ENCODE measurements at places on chromosomes 4 and X.

GRCh38 chrX:69177511-69178162 lies 12.4 kb upstream of the PJA1 start:
- DNase-seq = no peak

GRCh38 chrX:134236626-134237614 lies at the start of gene CCDC160:
Gene CCDC160, plus strand, starts transcription at chrX:134237182. Its CDS starts 7,619 bp downstream, at chrX:134244801.
- peak; percentile 8 for DNase-seq

GRCh38 chr4:127775843-127776242 lies 6.3 kb upstream of the HSPA4L start:
- no peak for DNase-seq

DNA sequence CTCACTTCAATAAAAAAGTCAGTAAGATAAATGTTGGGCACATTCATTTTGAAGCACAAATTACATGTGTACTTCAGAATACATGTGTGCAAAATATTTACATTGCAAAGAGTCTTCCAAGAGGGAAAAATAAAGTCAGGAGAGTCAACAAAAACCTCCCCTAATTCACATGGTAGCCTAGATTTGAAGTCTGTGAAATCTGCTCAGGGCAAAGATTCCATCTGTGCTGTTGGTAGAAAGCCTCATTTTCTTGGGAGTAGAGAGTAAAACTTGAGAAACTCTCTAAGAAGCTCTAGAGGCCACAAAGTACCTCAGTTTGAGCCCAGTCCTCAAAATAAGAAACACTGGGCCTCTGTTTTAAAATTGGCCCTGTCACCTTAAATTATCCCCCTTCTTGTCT lies 303.4 kb downstream of the RAB28 start:
- no peak for DNase-seq

DNA sequence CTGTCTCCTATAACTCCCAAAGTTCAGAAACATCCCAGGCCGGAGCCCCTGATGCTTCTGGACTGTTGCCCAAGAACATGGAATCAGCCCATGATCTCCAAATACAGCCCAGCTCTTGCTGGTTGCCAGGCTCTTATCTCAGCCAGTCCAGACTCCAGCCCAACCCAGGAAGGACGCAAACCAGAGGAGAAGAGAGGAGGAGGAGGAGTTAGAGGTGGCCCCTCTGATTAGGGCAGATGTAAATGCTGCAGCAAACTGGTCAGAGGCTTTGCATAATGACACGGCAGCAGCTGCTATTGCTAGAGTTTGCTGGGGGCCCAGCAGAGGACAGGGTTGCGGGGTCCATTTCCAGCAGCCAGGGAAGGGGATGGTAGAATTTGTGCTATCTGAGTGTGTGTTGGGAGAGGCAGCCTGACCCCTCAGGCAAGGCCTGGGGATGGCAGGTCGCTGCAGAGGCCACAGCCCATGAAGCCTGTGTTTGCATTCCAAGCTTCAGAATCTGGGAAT lies 4.2 kb upstream of the OTUD5 start:
- no peak for DNase-seq

- no peak for DNase-seq
These were observed 95.3 kb upstream of the SOD3 start for GRCh38 chr4:24700118-24700517.

- no peak for DNase-seq
These were observed 115.1 kb downstream of the PPP3CA start for GRCh38 chr4:101232074-101232776.

DNA sequence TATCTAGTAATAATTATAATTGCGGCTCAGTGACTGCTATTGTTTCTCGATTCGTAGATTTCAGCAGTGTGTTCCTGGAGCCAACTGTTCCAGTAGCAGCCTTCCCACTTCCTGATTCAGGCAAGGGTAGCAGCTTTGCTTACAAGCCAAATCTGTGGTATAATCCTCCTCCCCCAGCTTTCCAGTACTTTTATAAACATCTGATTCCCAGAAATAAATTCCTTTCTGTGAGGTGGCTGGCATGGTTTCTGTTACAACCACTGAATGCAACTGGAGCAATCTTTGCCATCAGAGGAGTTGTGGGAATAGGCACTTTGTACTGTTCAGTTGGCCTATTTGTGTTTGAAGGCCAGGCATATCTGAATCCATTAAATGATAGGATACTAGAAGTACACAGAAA lies 80.0 kb downstream of the GLRA3 start:
- DNase-seq = no peak

DNA sequence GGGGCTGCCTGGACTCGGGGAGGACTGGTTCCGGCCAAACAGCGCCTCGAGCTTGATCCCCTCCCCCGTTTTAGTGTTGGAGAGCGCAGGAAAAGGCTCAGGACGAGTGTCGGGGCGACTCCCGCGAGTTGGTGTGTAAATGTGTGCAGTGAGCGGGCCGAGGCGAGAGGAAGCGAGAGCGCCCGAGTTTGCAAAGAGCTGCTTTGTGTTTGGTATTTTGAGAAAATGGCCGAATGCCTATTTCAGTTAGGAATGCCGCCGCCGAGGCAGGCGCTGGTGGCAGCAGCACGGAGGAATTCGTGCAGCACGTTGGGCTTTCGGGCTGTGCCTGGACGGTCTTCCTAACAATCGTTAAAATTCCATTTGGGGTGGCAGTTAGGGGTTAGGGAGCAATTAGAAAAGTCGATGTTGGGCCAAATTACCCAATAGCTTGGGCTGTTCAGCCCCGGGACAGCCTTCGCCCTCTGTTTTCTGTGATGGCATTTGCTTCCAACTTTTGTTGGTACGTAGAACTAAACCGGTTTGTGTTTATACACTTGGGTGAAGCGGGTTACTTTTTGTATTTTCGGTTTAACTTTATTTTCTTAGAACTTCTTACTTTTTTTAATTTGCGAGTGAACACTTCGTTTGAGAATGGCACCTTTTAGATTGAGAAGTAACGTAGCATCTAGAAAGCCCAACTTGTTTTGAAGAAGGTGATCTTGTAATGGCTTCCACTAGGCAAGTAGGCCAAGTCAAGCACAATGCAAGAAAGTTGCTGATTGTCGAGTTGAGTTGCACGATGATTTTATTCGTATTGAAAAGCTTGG lies 1.6 kb downstream of the REST start:
- DNase-seq = peak; percentile 33

GRCh38 chr4:86894455-86894854 lies 2.2 kb upstream of the C4orf36 start:
- DNase-seq = no peak

GRCh38 chrX:68647156-68647957 lies at the start of gene STARD8:
Gene STARD8, plus strand, starts transcription at chrX:68647666. Its CDS starts 217 bp downstream, at chrX:68647883.
- DNase-seq = no peak

GRCh38 chrX:10514891-10515290 lies 105.5 kb downstream of the MID1 start:
- no peak for DNase-seq

GRCh38 chr4:4383085-4383484 lies 3.8 kb upstream of the NSG1 start:
- DNase-seq = no peak

DNA sequence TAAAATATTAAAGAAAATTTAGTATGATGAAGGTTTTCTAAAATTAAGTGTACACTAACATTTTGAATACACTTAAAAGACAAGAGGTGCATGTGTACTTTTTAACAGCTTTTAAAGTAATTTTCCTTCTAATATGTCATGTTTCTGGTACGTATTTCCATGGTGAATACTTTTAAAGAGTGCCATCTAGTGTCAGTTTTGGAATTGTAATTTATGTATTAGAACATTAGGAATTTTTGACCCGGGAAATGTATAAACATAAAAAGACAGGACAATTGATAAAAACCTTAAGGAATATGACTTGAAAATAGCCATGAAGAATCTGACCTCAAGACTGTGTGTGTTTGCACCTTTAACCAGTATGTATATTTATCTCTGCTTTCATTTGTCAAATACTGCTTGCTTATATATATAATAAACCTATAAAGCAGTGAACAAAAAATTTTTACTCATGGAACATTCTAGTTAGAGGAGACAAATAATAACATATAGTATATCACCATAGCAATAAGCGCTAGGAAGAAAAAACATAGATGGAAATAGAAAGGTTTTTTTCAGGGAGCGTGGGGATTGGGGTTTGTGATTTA lies 7.2 kb downstream of the GSTCD start:
- no peak for DNase-seq

- DNase-seq = no peak
These were observed 61.0 kb downstream of the HPRT1 start for GRCh38 chrX:134520860-134521390.

DNA sequence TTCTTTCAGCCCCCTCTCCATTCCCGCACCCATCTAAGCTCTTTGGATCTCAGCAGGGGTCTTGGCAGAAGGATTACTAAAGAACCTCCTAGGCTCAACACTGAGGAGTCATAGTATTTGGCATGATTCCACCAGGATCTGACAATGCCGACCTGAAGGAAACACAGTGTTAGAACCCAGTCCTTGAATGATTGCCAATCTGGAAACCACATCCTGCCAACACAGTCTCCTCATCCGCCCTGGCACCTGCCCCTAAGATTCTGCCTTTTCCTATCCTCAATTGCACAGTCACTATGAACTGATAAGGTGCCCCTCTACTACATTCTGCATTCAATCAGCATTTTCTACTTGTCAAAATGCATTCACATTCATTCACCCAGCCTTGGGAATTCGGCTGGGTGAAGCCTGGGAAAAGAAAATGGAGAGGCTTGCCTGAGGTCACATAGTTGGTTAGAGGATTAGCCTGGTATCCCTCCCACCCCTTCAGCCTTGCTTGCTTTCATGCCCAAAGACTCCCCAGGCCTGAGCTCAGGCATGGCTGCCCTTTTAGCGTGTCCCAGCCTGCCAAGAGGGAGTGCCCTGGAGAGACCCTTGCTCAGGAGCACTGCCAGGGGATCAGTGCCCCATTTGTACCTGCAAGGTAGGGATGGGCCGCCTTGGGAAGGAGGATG lies 2.2 kb upstream of the CLDN2 start:
- no peak for DNase-seq

- no peak for DNase-seq
These were observed 234.2 kb upstream of the RPS6KA3 start for GRCh38 chrX:20500949-20501348.

DNA sequence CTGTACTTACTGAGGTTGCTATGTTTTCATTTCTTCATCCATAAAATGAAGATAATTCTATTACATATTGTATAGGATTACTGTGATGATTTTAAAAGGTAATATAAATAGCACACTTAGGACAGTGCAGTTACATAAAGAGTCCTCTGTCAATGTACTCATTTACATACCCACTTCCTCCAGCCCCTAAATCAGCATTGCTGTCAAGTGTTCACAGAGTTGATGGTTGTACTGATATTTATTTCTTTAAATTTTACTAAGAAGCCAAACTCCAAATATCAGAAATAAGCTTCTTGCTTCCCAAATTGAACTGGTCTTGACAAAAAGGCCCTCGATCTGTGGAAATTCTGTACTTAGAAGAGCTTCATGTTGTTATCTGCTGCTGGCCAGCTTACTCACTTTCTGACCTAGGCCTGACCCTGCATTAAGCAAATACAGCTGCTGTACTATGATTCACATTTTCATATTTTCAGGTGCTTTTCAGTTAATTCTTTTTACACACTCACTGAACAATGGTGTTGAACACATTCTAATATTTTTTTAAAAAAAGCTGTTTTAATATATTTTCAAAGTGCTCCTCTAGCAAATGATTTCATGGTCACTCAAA lies 259.6 kb downstream of the UNC5C start:
- no peak for DNase-seq

DNA sequence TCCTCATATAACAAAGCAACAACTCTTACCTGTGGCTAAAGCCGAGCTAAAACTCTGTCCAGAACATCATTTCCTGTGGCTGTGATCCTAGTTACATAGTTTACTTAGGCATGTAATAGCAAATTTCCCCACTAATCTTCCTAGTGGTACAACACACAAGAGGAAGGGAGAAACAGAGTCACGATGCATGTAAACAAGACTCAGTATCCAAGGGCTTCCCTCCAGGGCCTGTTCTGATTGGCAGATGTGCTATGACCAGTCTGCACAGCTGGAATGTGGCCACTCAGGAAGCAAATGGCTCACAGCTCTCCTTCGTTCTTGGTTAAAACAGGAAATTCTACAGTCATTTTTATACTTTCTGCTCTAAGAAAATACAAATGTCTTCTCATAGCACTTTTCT lies 49.2 kb upstream of the PRSS48 start:
- no peak for DNase-seq

- DNase-seq = no peak
These were observed 101.4 kb downstream of the C4orf51 start for GRCh38 chr4:145781351-145781750.

DNA sequence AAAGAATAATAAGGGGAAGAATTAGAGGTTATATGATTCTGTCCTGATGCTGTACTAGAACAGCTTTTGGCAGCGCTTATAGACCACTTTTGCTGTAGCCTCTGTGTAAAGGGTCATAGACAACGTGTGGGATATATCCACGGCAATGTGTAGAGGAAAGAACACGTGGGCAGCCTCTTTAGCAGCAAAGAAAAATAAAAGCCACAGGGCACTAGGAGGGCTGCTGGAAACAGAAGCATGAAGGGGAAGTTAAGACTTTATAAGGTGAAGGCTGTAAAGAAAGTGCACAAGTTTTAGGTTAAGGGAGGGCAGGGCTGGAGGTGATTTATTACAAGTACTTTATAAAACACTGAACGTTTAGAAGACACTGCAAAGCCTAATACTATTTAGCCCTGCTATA lies 20.1 kb upstream of the PHEX start:
- DNase-seq = no peak
